ENCODE measurements at places on chromosomes 7 and 10.

GRCh38 chr7:30166841-30167235 lies 32.1 kb downstream of the MTURN start:
- DNase-seq, result no peak

DNA sequence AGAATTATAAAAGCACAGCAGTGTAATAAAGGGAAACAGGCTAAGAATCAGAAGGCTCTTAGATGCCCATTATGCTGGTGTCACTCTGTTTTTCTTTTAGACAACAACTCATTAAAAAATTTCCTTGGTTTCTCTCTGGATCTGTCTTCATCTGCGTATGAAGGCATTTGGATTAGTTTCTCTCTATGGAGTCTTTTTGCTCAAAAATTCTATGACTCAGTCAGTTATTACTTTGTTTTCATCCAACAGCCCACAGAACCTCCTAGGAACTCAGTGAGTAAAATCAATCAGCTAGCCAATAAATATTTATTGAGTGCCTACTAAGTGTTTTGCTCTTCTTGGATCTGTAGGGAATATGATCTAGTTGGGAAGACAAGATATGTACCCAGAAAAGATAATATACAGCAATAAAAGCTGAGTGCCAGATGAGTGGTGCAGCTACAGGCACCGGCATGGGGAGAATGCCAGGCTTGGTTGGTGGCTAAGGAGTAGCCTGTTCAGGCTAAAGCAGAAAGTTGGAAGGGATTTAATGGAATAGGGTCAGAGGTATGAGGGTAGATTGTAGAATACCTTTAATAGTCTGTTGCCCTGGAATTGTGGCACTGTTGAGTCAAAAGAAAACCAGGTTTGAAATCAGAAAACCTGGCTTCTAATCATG lies 156.2 kb downstream of the LRRC4 start:
- no peak for DNase-seq

DNA sequence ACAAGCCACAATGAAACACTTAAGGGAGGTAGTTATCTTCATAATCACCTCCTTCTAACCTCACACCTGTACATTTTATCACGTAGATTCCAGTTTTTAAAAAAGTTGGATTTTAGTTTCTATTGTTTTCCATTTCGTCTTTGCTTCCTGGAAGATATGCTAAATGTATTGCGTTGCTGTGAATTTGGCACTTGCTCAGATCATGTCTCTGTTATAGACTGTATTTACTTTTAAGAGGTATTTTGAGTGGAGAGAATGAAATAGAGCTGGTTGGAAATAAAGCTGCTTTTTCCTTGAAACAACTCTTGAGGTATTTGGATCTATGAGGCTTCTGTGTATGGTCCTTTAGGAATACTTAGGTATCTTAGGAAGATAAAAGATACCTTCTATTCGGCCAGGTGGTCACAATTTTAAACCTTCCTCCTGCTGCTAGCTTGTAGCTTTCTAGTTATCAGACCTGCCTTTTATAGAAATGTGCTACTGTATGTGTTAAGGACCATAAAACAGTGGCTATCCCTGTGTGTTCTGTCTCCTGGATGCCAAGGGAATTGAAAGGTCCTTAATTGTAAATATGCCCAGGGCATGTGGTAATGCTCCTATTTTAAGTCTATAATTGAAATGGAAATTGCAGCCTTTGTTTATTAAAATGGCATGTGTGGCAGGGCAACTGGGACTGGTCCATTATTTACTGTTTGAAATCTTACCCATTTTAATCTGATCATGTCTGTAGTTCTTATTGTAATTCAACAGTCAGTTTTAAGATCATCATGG lies 147.7 kb downstream of the SND1 start:
- DNase-seq, result no peak

GRCh38 chr10:102801496-102801895 lies 35.7 kb downstream of the CYP17A1 start:
- no peak for DNase-seq

- DNase-seq, result no peak
These were observed 25.2 kb upstream of the ITPRID1 start for GRCh38 chr7:31488562-31489203.

DNA sequence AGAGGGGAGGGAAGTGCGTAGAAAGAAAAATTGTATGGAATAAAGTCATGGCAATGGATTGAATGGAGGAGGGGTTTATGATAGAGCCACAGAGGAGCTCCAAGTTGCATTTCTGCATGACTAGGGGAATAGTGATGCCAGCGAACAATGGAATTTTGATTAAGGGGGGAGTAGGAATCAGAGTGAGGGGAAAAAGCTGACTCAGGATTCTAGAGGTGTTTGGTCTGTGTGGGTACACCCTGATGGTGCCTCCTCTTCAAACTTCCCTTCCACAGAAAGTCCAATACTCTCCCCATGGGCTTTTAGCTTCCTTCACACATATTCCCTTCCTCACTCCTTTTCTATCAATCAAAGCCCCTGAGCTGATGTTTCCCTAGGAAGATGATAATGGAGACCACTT lies 1.8 kb upstream of the KEL start:
- no peak for DNase-seq

DNA sequence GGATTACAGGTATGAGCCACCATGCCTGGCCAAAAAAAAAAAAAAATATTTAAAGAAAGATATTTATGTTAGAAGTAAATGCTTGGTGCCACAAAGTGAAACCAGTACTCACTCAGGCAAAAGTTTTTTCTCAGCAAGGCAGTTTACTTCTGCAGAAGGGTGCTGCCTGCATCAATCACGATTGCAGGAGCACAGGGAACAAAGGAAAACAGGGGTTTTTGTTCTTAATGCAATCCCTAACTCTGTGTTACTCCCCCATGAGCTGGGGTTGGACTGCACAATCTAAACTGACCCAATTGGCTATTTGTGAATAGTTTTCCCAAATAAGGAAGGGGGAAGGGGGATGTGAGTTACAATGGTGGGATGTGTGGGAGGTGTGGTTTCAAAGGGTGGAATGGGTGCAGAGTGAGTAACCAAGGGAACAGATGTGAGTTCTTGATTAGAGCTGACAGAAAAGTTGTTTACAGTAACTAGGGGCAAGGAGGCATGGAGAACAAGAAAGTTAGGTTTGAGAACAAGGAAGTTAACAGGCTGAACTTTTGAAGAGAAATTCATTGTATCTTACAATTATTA lies 255.4 kb downstream of the TYW1 start:
- DNase-seq, result no peak

- no peak for DNase-seq
These were observed 9.1 kb upstream of the PRKAR2B start for GRCh38 chr7:107035446-107035845.

GRCh38 chr7:41573015-41573414 lies 129.9 kb downstream of the INHBA start:
- DNase-seq, result no peak

DNA sequence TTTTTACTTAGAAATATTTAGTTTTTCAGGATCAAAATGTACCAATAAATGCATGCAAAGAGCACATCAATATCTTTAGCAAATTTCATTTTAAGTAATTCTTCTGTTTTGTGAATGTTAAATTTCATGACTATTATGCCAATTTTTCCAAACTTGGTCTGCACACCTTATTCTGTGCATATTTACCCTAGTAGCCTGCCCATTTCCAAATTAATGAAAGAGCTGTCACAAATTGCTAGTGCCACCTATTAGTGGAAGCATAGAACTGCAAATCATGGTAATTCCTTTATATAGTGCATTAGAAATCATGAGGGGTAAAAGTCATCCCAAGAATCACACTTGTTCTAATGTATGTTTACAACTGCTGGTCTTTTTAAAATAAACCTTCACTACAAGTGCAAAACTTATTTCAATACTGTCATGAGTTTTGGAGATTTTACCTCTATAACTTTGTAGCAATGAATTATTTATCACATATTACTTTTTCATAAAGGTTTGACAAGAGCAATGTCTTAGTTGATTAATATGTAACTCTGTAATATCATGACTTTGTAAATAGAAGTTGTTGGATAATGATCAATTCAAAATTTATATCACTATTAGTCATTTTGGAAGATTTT lies 5.7 kb downstream of the SEMA3A start:
- no peak for DNase-seq

- no peak for DNase-seq
These were observed 1012.8 kb downstream of the LRMDA start for GRCh38 chr10:76444034-76444800.

GRCh38 chr10:29784175-29784773 lies 149.5 kb upstream of the SVIL start:
- DNase-seq, result no peak

GRCh38 chr10:75954486-75954885 lies 523.1 kb downstream of the LRMDA start:
- DNase-seq, result no peak

DNA sequence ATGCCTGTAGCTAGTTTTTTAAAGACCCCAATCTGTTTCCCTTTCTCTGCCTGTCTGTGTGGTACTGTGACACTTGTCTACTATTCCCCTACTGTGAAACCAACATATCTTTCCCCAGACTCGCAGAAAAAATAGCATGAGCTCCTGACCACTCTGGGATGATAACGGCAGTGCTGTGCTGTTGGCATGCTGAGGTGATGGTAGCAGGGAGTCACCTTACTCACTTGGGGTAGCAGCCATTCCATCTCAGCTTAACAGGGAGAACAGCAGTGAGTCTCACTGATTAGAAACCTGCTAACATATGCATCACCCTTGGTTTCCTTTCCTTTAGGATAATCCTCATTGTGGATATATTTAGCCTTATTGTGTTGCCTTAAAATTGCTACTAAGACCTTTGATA lies 469.6 kb upstream of the FZD8 start:
- no peak for DNase-seq

DNA sequence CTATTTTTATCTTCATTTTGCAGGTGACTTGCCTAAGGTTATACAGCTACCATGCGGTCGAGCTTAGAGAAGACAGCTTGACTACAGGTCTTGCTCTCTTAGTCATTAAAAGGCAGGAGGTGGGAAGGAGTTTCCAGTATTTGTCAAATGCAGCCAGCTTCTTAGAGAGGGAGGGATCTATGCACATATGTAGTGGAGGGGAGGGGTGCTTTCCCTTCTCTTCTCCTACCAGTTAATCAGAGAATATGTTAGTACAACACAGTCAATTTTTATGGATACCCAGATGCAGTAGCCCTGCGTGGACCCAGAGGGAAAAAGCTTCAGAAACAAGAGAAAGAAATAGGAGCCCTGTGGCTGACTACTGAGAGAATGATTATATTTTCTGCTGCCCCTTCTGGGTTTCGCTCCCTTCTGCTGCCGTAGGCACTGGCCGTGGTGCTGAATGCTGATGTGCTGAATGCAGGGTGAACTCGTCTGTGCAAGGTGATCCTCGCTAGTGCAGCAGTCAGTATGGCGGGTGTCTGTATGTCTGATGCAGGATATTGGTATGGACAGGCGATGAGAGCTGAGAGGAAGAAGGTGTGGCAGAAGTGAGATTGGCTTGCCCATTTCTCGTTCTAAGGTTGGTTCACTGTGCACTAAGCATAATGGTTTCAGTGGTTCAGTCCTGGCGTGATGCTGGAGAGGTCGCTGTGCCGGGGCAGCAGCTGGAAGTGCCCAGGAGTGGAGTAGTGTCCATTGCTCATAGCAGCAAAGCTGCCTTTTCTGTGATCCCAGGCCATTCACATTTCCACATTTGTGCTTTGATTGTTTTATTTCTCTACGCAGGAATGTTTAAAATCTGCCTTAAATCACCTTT lies 189.2 kb upstream of the PODXL start:
- DNase-seq, result no peak

DNA sequence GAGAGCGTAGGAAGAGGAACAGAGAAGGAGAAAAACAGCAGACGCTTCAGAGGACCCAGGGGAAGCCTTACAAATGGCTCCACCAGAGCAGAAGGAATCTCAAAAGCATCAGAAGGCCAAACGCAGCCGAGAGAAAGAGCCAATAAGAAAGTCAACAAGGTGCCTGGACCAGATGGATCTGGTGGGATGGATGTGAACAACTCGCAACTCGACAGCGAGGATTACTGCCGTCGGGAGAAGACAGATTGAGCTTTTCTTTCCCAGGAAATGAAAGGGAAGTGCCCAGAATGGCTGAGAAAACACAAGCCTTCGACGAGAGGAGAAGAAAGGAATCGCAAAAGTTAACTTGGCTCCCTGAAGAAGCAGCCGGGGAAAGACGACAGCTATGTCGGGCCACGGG lies 132.8 kb upstream of the MGMT start:
- no peak for DNase-seq

DNA sequence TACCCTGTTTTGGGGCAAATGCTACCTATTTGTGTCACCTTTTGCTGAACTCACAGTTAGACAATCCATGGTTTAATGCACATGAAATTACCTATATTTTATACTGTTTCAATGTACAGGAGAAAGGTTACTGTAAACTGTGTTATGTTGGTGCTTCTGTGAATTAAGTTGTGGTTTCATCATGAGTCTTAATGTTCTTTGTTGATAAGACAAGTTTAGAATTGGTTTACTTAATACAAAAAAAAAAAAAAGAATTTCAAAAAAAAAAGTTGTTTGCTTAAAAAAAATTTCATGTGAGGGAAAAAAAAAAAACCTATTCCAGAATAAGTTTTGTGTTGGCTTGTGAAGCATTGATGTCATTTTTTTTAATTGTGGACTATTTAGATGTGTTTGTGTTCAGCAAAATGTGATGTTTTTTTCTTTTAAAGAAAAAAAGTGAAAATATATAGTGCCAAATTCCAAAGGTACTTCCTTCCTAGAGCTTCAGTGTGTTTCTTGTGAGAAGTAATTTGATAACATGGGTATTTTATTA lies 280.3 kb downstream of the USP6NL start:
- no peak for DNase-seq

- DNase-seq, result no peak
These were observed 83.5 kb downstream of the IDE start for GRCh38 chr10:92490387-92490786.

- no peak for DNase-seq
These were observed 5.4 kb upstream of the SUV39H2 start for GRCh38 chr10:14873090-14873760.

GRCh38 chr7:81469869-81470723 lies 299.8 kb downstream of the HGF start:
- no peak for DNase-seq

- no peak for DNase-seq
These were observed 1.3 kb upstream of the SLC26A5 start for GRCh38 chr7:103447073-103447960.

DNA sequence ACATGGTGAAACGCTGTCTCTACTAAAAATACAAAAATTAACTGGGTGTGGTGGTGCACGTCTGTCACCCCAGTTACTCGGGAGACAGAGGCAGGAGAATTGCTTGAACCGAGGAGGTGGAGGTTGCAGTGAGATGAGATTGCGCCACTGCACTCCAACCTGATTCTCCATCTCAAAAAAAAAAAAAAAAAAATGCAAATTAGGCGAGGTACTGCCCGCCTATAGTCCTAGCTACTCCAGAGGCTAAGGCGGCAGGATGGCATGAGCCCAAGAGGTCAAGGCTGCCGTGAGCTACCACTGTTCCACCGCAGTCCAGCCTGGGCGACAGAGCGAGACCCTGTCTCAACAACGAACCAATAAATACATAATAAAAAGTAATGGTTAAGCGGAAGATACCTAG lies 1.1 kb upstream of the EIF4H start:
- DNase-seq, result no peak

Measured in stimulated activated CD8-positive, alpha-beta memory T cell treated with anti-CD3 and anti-CD28 coated beads, Interleukin-7, amount 100 ng/mL, for 1 hour (primary cell).